Left ventricle myocardium inferior (tissue), 1 donor: ENCODE measurements at places on chromosomes 1 and 21. TPM values are rescaled to one million over a fixed set of nuclear protein-coding genes. Genes with fewer than 3 reads are reported as not detected.

DNA sequence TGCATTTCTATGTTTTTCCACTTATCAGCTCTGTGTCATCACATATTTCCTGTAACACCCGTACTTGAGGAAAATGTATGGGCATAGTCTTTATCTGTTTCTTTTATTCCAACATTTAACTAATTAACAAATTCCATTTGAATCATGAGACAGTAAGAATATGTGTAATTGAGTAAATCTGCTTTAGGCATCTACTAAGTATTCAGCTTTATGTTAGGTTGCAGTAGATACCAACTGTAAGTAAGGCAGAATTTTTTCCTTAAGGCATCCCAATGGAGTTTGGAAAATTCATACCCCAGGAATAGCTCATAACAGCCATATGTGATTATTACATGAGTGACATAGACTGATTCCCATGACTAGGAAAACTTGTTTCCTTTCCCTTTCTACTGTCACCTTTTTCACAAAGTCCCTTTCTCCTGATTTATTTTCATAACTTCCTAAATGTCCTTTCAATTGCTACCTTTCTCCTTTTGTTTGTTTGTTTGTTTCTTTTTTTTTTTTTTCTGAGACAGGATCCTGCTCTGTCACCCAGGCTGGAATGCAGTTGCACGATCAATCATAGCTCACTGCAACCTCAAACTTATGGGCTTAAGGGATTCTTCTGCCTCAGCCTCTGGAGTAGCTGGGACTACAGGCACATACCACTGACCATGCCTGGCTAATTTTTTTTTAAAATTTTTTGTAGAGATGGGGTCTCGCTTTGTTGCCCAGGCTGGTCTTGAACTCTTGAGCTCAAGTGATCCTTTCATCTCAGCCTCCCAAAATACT is 59.8 kb upstream of the CACYBP start:
- no peak for DNase-seq

DNA sequence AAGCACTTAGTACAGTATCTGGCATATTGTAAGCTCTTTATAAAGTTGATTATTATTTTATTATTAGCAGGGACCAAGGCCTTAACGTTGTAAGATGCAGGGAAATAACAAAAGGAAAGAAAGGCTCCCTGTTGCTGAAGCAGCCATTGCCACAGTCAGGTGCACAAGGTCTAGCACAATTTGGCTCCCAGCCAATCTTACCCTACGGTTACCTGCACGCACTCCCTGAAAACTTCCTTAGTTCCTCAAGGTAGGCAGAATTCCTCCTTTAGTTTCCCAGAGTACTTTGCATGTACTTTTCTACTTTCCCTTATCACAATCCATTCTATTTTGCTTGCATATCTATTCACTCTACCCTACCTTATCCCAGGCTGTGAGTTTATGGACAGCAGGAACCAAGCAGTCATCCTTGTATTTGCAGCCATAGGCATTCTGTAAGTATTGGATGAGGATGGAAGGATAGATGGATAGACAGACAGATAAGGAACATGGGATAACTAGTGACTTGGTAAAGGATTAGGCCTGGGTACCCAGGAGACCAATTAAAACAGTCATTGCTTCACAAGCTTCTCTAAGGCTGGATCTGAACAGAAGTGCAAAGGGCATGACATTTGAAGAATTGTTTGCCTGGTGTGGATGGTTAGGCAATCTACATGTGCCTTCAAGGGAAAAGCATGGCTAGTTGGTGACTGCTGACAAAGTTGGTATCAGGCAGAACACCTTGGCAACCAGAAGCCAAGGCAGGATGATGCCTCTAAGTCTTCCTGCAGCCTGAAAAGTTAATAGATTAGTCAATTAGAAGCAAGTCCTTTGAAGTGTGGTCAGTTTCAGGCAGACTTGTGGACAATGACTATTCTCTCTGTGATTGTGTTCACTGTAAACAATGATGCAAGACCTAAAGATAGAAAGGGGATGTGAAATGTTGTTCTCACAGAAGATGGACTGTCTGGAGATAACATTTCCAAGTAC is 20.8 kb upstream of the JAK1 start:
- DNase-seq = no peak

GRCh38 chr21:36698981-36699545 is at the start of gene SIM2:
TSS of gene SIM2 (plus strand) at chr21:36699115. CDS start at chr21:36699747, 632 bp downstream.
- DNase-seq = no peak

GRCh38 chr1:2446394-2446793 is 29.7 kb upstream of the PLCH2 start:
- no peak for DNase-seq

GRCh38 chr1:162285149-162285561 is 91.5 kb downstream of the SPATA46 start:
- DNase-seq = peak; percentile 28

DNA sequence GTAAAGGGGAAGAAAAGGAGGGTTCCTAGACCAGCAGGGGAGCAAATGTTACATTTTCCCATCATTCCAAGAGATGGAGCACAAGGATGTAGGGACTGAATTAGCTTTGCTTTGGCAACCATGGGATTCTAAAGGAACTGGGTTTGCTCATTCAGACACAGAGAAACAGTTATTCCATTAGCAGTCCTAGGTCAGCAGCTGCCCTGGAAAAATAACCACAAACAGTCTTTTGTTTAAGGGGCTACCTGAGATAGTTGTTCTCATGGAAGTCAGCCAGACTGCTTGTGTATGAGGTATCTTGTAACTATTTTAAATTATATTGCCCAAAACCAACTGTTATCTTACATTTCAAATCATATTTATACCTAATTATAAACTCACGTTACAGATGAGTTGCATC is 58.4 kb upstream of the VCAM1 start:
- no peak for DNase-seq

GRCh38 chr1:185972096-185972850 is 238.1 kb downstream of the HMCN1 start:
- DNase-seq = no peak

- DNase-seq = no peak
Observed at GRCh38 chr1:65108025-65108642, 39.9 kb upstream of the AK4 start.

- no peak for DNase-seq
Observed at GRCh38 chr1:209063767-209064659, 519.5 kb upstream of the CAMK1G start.

DNA sequence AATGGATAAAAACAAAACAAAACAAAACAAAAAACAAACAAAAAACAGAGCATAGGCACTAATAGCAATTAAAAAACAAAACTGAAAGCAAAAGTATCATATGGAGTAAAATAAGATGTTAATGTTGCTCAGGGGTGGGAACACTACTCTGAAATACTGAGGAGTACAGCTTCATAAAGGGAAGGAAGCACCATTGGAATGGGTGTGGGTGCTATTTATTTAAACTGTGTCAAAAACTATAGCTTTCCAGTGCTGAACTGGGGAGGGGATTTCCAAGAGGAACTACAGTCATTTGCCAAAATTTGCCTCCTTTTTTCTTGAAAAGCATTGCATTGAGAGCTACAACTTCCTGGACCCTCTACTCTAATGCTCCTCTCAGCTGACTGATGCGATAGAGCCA is 40.0 kb downstream of the SPTA1 start:
- no peak for DNase-seq

GRCh38 chr1:39380036-39380435 is 111.4 kb upstream of the BMP8A start:
- no peak for DNase-seq

GRCh38 chr1:58434181-58434580 is 112.3 kb downstream of the OMA1 start:
- DNase-seq = no peak

- DNase-seq = no peak
Observed at GRCh38 chr1:164958982-164959768, 397.3 kb downstream of the LMX1A start.

- no peak for DNase-seq
Observed at GRCh38 chr1:216310776-216311175, 112.5 kb downstream of the USH2A start.

GRCh38 chr1:117121589-117122329 is at the start of gene TRIM45:
TSS of gene TRIM45 (minus strand) at chr1:117121749. CDS start at chr1:117121201, 548 bp downstream.
- peak; percentile 97 for DNase-seq

GRCh38 chr1:90435351-90435750 is 281.8 kb downstream of the BARHL2 start:
- no peak for DNase-seq

The FGR gene
- total RNA-seq = 3.5 TPM

The C1orf210 gene
- not detected for total RNA-seq

The HSD11B1 gene
- total RNA-seq = 4.1 TPM

The FH gene
- 224 TPM for total RNA-seq

The FYB2 gene
- 5.7 TPM for total RNA-seq

The TNNT2 gene
- 8,708 TPM for total RNA-seq

The DCST1 gene
- total RNA-seq = not detected

The CCDC30 gene
- 2.2 TPM for total RNA-seq

The RNF220 gene
- total RNA-seq = 62.6 TPM

The USF1 gene
- 31.7 TPM for total RNA-seq

The TRIM46 gene
- total RNA-seq = 0.11 TPM
